NCI-H2107 (cell line): ENCODE measurements at places on chromosomes 6 and 20.

DNA sequence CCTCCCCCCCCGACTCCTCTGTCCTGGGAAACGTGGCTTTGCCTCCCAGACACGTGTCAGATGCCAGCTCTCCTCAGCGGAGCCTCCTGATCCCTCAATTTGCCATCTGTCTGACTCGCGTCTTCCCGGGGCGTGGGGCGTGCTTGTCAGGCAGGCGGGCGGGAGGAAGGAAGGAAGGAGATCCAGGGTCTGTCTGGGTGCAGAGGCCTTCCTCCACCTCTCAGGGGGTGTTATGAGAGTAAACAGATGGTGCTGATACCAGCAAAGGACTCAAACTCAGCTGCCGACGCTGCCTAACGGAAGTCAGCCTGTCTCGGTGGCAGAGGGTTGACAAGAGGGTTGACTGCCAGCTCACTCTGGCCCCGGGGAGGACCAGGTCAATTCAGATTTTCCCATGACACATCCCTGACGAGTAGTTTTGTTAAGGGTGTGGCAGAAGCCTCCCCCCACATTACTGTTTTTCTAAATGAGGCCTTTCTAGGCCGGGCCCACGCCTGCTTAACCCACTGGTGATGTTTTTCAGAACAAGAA, 17.0 kb downstream of the UQCC2 start:
- no peak for DNase-seq

DNA sequence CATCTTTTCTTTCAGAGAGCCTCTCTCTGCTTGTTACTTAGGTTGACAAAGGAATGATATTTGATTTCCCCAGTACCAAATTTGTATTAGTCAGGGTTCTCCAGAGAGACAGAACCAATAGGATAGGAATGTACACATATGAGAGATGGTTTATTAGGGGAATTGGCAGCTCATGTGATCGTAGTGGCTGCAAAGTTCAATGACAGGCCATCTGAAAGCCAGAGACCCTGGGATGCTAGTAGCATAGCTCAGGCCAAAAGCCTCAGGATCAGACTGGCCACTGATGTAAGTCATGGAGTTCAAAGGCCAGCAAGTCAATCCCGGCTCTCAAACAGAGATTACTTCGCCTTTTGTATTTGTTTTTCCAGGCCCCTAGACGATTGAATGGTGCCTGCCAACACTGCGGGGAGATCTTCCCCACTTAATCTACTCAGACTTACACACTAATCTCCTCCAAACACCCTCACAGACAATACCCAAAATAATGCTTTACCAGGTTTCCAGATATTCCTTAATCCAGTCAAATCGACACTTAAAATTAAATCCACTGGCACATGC, 215.5 kb downstream of the ALDH8A1 start:
- DNase-seq: no peak

DNA sequence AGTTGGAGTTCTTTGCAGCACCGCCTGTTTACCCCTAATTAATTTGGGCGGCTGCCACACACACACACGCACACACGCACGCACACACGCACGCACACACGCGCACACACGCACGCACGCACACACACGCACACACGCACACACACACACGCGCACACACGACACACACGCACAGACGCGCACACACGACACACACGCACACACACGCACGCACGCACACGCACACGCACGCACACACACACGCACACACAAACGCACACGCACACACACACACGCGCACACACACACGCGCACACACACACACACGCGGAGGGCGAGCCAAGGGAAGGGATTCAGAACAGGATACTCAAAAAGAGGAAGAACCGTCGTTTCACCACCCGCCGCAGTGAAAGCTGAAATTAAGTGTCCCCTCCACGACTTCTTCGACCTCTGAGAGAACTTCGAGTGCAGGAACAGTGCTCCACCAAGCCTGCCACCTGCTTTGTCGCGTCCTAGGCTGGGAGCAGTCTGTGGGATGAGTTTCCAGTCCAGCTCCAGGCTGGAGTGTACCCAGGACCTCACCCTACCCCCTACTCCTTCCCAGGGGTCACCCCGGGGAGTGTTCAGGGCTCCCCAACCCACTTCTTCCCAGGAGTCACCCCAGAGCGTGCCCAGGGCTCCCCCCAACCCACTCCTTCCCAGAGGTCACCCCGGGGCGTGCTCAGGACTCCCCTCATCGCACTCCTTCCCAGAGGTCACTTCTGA, 1.1 kb downstream of the RNASET2 start:
- DNase-seq: no peak

- no peak for DNase-seq
These were observed 18.2 kb upstream of the MYB start for GRCh38 chr6:135162678-135163439.
